ENCODE measurements at places on chromosomes 7 and 10.

- DNase-seq = no peak
Observed at GRCh38 chr10:49283491-49283890, 15.5 kb upstream of the C10orf71 start.

- no peak for DNase-seq
Observed at GRCh38 chr7:17951742-17952254, 11.5 kb upstream of the SNX13 start.

GRCh38 chr10:100223879-100224278, 5.5 kb downstream of the CHUK start:
- DNase-seq = no peak

GRCh38 chr7:29684787-29685650, 121.3 kb upstream of the WIPF3 start:
- peak; percentile 6 for DNase-seq

- DNase-seq = no peak
Observed at GRCh38 chr10:12720217-12720981, 281.1 kb downstream of the CCDC3 start.

GRCh38 chr10:21314906-21315644, 210.4 kb downstream of the SKIDA1 start:
- no peak for DNase-seq

DNA sequence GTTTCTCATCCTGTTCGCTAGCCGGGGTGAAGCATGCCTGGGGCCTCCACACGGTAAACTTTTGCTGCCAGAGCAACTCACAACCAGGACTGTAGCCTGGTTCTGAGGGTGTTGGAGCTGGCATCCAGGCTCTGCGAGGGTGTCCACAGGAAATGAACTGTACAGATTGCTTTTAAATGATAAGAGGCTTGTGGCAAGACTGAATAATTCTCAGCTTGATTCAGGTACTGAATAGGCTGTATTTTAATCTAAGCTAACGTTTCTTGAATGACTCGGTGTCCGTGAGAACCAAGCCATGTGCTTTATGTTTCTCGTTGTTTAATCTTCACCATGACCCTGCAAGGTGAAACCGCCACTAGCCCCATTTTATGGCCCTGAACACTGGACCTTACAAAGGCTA, 49.3 kb downstream of the EEPD1 start:
- DNase-seq = no peak

DNA sequence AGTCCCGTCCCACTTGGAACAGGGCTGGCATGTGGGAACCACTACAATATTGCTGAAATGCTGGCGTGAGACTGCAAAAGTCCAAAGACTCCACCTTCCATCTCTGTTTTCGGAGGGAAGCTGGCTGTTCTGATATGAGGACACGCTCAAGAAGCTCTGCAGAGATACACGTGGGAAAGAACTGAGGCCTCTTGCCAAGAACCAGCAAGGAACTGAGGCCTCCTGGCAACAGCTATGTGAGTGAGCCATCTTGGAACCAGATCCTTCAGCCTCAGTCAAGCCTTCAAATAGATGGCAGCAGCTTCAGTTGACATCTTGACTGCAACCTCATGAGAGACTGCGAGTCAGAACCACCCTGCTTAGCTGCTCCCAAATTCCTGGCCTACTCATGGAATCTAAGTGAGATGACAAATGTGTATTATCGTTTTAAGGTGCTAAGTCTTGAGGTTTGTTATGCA, 30.8 kb downstream of the SGMS1 start:
- DNase-seq = no peak

DNA sequence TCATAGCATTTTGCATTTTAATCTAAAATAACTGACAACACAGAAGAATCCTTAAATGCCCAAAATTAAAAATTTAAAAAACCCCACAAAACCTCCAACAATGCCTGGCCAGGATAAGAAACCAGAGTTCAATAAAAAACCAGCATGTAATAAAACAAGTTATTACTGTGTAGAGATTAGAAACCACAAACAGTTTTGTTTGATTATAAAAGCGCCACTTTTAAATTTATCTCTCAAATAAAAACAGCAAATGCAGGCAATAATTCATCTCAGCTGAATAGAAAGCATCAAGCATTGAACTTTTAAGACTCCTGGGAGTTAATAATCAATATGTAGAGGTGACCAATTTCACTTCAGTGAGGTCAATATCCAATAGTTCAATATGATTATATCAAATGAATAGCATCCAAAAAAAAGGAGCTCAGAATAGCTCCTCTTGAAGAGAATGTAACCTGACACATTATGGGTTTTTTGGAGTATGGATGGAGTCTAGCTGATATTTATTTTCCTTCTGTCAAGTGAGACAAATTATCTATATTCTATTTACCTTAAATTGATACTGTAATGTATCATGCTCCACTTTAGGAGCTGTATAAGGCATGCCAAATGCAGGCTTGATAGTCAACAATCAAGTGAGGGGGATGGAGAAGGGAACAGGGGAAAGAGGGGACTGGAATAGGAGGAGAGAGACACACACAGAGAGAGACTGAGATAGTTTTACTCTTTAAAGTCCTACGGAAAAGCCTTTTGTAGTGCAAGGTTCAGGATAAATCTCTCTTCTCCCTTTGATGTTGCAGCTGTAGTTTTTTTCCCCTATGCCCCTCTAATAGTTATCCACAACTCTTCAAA, 130.9 kb downstream of the RSU1 start:
- no peak for DNase-seq

DNA sequence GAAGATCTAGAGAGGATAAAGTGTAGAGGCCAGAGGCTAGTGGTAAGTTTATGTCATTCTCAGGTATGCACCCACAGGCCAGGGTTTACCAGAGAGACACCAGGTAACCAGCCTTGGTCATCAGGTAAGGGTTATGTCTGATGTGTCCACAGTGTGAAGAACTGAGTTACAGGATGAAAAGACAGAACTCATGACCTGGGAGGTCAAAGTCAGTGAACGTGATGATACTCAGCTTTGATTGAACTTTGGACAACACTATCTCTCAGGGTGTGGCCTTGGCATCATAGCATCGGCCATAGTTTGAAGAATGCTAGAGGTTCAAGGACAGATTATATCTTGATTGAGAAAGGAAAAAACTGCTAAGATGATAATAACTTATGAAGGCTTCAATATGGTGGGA, 37.5 kb downstream of the MGAM start:
- DNase-seq = no peak

GRCh38 chr10:47346581-47347302, 1.4 kb upstream of the RBP3 start:
- no peak for DNase-seq

DNA sequence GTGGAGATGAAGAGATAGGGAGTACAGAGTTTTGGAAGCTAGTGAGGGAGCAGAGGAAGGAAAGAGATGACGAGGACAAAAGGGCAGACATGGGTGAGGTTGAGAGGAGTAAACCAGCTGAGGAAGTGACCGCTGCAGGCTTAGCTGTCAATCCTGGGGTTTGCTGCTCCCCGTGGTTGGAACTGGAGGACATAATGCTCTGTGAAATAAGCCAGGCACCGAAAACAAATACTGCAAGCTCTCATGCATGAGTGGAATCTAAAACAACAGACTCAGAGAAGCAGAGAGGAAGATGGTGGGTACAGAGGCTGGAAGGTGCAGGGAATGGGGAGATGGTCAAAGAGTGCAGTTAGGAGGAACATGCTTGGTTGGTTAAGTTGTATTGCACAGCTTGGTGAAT, 482.2 kb upstream of the C7orf33 start:
- DNase-seq = no peak

DNA sequence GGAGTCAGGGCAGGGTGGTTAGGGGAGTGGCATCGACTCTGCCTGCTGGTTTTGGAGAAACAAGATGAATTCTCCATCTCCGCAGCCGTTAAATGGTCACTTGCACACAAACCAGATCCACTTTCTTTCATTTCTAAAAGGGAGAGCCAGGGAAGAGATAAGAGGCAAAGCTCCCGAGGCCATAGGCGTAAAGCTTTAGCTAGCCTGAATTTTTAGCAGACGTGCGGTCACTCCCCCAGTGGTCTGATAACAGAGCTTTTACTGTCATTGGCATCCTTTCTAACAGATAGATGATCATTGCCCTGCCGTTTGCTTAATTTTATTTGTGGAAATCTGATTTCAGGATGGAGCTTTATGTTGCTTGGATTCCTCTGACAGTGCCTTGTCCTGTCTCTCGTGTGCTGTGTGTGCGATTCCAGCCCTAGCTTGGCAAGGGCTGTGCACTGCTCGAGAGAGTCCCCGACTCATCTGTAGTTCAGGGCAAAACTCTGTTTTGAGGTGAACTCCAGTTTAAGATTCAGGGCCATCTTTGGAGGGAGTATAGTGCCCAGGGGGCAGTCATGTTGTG, 62.5 kb downstream of the GATA3 start:
- DNase-seq = no peak

DNA sequence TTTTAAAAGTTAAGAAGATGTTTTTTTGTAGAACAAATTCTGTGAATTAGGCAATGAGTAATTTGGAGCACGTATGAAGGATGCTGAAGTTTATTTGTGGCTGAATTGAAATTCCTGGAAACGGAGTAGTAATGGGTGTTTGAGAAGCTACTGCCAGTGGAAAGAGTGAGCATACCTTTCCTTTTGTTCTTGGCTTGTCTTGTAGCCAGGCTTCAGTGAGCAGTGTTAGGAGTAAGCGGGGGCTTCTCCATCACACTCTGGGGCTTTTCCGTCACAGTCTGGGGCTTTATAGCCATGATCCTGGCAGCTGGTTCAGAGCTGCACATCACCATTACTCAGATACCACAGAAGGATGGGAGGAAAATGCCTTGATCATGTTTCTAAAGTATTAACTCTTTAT, 32.3 kb downstream of the GARS1 start:
- DNase-seq = no peak

DNA sequence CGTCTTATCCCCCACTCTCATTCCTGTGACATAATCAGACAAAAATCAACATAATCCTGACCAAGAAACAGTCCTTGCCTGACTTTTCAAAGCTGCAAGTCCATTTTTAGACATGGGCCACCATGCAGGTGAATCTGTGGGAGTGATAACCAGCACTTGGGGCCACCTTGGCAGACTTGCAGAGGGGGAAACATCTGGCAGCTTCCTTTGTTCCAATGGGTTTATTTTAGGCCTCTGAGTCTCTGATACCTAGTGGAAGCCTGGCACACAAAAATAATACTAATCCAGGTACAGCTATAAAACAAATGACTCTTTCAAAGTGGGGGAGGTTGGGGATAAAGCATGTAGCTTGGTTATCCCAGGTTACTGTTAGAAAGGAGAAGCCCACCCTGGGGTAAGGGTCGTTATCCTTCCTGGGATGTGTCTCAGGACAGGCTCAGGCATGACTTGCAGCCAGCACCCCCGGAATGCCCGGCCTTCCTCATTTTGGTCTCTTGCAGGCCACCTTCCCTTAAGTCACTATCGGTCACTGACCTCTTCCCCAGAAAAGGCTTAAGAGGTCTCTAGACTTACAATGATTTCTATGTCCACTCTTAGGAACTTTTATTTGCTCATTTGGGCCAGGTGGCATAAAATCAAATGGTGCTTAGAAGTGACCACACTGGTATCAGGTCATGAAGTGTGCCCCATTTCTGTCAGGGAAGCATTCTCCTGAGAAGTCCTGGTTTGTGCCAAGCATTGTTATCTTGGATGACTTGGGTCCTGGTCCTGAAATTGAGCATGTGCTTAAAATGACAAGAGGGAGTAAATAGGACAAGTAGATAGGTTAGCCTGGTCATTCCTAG, 37.6 kb downstream of the EEPD1 start:
- no peak for DNase-seq

DNA sequence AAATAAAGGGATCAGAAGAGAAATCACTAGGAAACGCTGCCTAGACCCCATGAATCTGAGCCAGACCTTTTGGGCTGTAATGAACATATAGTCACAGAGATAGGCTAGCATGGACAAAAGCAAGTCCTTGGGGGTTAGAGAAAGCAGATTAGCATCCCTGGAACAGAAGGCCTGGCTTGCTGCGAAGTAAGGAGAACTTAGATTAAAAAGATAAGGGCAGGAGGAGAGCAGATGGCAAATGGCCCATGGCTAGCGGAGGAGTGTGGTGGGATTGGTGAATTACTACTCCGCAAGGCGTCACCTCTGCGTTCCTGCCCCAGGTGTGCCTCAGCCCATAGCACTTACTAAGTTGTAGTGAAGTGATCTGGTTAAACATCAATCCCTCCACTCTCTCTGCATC, 92.3 kb upstream of the ZNF438 start:
- DNase-seq = no peak

DNA sequence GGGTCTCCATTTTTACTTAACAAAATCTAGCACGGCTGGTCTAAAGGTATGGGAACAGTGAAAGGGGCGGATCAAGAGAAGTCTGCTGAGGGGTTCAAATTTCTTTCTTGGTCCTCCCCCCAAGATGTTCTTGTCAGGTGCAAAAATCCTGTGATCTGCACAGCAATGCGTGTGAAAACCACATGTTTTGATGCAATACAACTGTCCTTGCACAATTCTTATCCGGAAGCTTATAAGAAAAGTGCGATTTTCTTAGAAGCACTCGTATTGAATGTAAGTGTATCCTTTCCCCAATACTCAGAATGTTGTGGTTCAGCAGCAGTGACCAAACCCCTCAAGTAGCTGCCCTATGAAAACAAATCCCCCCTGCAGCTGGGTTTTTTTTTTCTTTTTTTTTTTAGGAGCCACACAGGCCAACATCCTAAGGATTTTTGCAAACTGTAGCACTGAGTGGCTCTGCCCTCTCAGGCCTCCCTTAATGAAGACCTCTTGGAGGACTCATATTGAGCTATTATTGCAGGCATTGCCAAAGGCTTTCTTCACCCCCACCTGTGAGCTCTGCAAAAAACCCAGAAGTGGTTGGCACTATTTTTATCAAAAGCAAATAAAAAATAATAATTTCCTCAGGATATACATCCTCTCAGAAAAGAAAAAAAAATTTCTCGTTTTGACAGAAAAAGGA, 151.9 kb upstream of the ITGB1 start:
- DNase-seq = no peak

DNA sequence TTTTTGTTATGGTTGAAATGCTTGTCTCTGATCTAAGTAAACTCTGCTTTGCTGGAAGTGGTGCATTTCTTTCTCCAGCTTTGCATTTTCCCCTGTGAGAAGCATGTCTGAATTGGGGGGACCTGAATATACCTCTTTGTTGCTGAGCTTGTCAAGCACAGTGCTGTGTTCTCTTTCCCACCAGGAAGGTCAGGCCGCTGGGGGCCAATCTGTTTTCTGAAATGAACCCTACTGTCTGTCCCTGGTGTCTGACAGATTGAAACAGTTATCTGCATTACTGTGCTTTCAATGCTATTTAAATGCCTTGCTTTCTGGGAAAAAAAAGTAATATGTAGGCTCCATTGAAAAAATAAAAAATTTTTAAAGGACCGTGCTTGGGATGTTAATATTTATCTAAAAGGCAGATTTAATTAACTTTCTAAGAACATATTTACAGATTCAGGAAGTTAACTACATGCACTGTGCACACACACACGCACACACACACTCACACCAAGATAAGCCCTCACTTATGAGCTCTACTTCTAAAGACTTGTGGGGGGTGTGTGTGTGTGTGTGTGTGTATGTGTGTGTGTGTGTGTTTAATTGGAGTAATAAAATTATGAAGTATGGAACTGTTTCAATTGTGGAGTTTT, 127.0 kb upstream of the FZD1 start:
- no peak for DNase-seq

DNA sequence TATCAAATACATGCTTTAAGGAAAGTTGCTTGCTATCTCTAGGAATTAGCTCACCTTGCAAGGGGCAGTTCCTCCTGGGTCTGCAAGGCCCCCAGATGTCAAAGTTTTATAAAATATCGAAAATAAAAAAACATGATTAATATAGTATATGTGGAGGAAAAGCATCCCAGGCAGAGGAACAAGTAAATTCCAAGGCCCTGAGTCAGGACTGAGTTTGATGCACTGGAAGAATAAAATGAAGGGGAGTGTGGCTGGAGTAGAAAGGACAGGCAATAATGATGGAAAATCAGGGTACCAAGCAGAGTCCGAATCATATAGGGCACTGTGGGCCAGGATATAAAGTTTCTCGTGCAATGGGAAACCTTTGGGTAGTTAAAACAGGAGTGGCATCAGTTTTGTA, 112.4 kb upstream of the EEPD1 start:
- DNase-seq = no peak

All from stimulated activated CD8-positive, alpha-beta memory T cell treated with anti-CD3 and anti-CD28 coated beads, Interleukin-7, amount 100 ng/mL, for 1 hour (primary cell).